ENCODE measurements at places on chromosomes 3 and 15. TPM values are rescaled to one million over a fixed set of nuclear protein-coding genes. Genes with fewer than 3 reads are reported as not detected.

The BCL2A1 gene
- total RNA-seq: 28.5 TPM

The KBTBD13 gene
- total RNA-seq: not detected

The ABI3BP gene
- not detected for total RNA-seq

The GABRR3 gene
- total RNA-seq: not detected

The TM4SF4 gene
- total RNA-seq: not detected

The PDCD6IP gene
- total RNA-seq: 222 TPM

The CLRN1 gene
- total RNA-seq: not detected

The NRROS gene
- 20.0 TPM for total RNA-seq

The GP9 gene
- total RNA-seq: not detected

The EXD1 gene
- not detected for total RNA-seq

The STRC gene
- total RNA-seq: 2.8 TPM

The NGRN gene
- total RNA-seq: 53.7 TPM

The CD86 gene
- 1.2 TPM for total RNA-seq

The IMPG2 gene
- total RNA-seq: 0.81 TPM

The TRIM42 gene
- not detected for total RNA-seq

The HDAC11 gene
- 7.6 TPM for total RNA-seq

The GREM1 gene
- not detected for total RNA-seq

The RBPMS2 gene
- total RNA-seq: not detected

The ALDH1A2 gene
- 0.15 TPM for total RNA-seq

The AVEN gene
- total RNA-seq: 7.1 TPM

The ITGA11 gene
- total RNA-seq: not detected

The MAPK6 gene
- 24.0 TPM for total RNA-seq

The EPHB3 gene
- 0.29 TPM for total RNA-seq

The AGBL1 gene
- total RNA-seq: not detected

The HMG20A gene
- total RNA-seq: 43.5 TPM

The GPX1 gene
- 77.7 TPM for total RNA-seq

The PLA1A gene
- not detected for total RNA-seq

The CRABP1 gene
- total RNA-seq: not detected

The CYP8B1 gene
- total RNA-seq: not detected

The LTF gene
- total RNA-seq: not detected

The SYNPR gene
- not detected for total RNA-seq

The ZNF385D gene
- total RNA-seq: not detected

The KBTBD8 gene
- 8.3 TPM for total RNA-seq

The SFMBT1 gene
- 49.3 TPM for total RNA-seq

The ARNT2 gene
- total RNA-seq: not detected

The MAP6D1 gene
- 3.1 TPM for total RNA-seq

The C3orf20 gene
- 0.44 TPM for total RNA-seq

The SI gene
- total RNA-seq: not detected

The SNRPA1 gene
- total RNA-seq: 90.5 TPM

The CPA3 gene
- total RNA-seq: not detected

The CYP1A2 gene
- total RNA-seq: not detected

The ZNF662 gene
- 2.1 TPM for total RNA-seq
